ENCODE measurements at places on chromosomes 12 and 14.

GRCh38 chr12:121430833-121431415, 31.0 kb downstream of the RNF34 start:
- no peak for DNase-seq

GRCh38 chr12:126389220-126389841, 1324.1 kb downstream of the AACS start:
- no peak for DNase-seq

DNA sequence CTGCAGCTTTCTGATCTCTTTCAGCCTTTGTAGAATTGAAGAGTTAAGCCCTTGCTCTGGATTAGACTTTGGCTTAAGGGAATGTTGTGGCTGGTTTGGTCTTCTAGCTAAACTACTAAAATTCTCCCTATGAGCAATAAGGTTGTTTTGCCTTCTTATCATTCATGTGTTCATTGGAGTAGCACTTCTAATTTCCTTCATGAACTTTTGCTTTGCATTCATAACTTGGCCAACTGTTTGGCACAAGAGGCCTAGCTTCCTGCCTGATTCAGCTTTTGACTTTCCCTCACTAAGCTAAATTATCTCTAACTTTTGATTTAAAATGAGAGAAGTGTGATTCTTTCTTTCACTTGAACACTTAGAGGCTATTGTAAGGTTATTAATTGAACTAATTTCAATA, 384.3 kb downstream of the RAD51B start:
- DNase-seq = no peak

GRCh38 chr14:75258079-75258802, 20.4 kb upstream of the FOS start:
- no peak for DNase-seq

DNA sequence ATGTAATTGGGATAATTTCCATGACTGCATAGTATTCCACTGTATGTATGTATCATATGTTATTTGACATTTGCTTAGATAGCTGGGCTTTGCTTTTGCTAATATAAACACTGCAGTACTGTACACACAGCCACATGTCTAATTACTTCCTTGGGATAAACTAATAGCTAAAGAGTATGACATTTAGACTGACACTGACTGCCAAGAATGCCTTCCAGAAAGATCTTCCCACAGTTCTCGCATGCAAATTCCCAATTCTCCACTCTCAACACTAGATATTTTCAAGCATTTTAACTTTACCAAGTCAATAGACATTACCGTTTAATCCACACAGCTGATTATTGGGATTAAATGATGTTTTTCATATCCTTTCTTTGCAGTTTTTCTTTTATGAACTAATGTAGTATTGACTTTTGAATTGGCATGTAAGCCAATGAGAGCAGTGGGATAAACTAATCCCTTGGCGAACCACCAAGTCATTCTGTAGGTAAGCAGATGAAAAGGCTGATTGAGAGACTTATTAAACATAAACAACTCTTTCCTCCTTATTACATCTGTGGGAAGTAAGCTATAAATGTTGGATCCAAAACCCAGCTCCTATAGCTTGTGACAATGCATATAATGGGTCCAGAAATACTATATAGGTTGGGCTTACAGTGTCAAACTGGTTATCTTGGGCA, 55.5 kb downstream of the STON2 start:
- DNase-seq = no peak

GRCh38 chr12:124636138-124636978, 68.9 kb upstream of the NCOR2 start:
- DNase-seq = no peak

DNA sequence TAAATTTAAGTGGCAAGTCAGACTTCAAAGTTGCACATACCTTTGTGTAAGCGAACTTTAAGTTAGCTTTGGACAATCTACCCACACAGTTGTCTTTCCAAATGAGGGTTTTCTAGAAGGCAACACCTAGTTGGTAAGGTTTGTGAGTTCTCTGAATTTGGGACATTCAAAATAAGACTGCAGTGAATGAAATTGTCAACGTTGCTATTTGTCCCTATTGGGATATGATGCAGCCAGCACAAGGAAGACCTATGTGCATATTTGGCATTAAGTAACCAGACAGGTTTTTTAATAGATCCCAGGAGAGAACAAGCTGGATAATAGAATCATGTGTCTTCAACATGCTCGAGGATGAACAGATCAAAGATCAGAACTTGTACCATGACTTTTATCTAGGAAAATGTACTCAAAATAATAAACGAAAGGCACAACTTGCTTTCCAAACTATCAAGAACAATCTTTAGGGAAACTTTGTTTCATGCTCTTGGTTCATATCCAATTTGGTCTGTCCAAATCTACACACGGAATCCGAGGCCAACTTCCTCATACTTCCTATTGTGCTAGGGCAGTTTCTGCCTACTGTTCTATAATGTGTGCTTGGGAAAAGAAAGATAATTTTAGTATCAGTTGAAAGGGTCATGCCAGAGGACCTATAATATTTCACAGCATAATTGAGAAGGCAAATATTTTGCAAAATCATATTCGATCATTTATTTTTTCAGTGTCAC, 284.2 kb upstream of the SOX5 start:
- DNase-seq = no peak

DNA sequence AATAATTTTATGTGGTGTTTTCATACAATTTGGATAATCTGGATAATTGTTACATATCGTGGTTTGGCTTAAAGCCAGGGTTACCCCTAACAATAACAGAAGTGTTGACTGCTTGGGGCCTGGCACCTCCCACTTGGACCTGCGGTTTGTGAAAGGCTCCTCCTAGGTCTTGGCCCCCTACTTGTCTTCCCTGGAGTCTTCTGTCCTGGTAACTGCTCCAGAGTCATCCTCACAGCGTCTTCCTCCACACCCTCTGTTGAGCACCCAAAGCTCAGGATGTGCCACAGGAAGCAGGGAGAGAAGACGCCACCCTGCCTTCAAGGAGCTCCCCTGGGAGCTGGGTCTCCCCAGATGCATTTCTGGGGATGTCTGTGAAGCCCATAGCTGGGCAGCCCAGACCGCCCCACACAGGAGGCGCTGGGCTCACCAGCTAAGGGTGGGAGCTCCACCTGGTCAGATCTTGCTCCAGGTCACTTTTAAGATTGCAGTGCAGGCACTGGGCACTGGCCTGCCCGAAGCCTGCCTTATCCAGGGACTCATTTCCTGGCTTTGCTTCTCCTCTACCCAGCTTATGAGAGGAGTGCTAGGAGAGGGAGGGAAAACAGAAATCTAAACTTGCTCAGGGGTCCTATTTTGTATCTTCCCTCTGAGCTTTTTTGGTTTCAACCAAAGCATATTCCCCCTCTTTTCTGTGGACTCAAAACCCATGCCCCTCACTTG, 98.2 kb downstream of the ZFP36L1 start:
- no peak for DNase-seq

GRCh38 chr12:28237423-28237822, 47.2 kb downstream of the CCDC91 start:
- DNase-seq = no peak

DNA sequence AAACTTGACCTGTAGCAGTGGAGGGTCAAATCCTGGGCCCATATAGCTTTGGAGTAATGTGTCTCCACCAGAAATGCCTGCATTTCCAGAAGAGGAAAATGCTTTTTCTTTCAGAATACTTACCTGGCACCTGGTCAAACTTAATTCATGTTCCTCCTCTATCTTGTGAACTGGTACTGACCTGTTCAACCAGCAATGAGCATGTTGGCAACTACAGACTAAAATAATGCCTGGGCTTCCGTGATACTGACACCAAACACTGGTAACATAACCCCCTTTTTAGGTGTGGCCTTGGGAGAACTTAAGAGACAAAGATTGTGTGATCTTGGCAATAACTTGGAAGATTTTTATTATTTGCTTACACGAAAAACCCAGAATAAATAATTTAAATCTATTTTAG, 23.8 kb upstream of the MGST1 start:
- no peak for DNase-seq

All from GOT3 (cell line).